ENCODE measurements at places on chromosomes 3 and 15. TPM values are rescaled to one million over a fixed set of nuclear protein-coding genes. Genes with fewer than 3 reads are reported as not detected.

ZNF660 gene
- total RNA-seq: not detected

ANKRD63 gene
- total RNA-seq: not detected

DNA sequence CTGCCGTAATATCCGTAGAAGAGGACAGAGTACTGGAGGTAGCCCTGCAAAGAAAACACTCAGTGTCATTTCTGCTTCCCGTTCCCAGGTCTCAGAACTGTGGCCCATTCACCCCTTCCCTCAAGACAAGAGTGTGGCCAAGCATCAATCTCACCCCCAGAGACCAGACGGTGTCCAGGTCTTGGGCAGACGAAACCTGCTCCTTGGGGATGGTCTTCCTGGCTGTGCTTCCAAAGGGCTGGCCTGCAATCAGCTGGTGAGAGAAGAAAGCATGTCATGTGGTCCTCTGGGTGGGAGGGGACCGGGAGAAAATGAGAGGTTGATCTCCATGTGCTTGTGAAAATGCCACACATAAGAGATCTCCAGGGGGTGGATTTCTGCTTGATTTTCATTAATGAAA lies 15.8 kb downstream of the TMC3 start:
- H3K36me3 ChIP-seq: no peaks in the 10 kb centered on the region
- H3K27me3 ChIP-seq: no peaks in the 10 kb centered on the region
- peaks cover 6% of the 10 kb centered on the region for H3K4me1 ChIP-seq
- H3K4me3 ChIP-seq: no peak overlapping the region
- no peak for DNase-seq

DNA sequence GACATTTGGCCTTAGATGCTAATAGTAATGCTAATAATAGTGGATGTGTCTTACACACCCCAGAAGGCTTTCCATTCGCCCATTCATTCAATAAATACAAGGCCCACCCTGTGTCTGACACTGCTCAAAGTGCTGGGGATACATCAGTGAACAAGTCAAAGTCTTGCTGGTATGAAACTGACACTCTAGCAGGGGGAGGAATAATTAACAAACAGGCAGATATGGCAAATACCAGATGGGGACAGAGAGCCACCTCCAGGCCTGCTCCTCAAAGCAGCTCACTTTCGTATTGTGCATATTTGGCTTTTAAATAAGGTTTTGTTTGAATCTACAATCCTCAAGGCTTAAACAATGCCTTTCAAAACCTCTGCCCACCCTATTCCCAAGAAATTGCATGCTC lies 28.3 kb upstream of the LYZL4 start:
- H3K27ac ChIP-seq: no peak overlapping the region
- no peaks in the 10 kb centered on the region for H3K36me3 ChIP-seq
- no peak overlapping the region for H3K4me3 ChIP-seq
- no peak for DNase-seq

GRCh38 chr15:57866149-57866736 lies 159.7 kb downstream of the POLR2M start:
- DNase-seq: peak; percentile 74
- H3K4me3 ChIP-seq: no peak overlapping the region
- H3K27ac ChIP-seq: no peak overlapping the region
- no peaks in the 10 kb centered on the region for H3K27me3 ChIP-seq
- no peaks in the 10 kb centered on the region for H3K36me3 ChIP-seq

DNA sequence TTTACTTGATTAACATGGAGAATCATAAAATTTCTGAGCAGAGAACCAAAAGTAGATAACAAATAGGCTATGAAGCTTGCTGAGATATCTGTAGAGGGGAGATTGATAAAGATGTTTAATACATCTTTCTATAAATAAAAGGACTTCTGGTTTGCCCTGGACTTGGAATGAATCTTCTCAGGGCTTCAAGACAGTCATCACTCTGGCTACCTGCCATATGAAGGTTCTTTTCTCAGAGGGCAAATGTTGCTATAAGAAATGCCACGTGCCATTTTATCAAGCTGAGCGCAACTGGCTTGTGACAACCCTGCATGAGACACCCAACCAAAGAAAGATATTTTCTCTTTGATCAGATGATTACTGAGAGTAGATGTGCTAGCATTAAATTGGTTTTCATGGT lies 192.5 kb downstream of the WNT5A start:
- no peak overlapping the region for H3K4me3 ChIP-seq
- peaks cover 4% of the 10 kb centered on the region for H3K4me1 ChIP-seq
- peak; percentile 9 for DNase-seq
- H3K27me3 ChIP-seq: no peaks in the 10 kb centered on the region
- no peaks in the 10 kb centered on the region for H3K36me3 ChIP-seq
- H3K27ac ChIP-seq: no peak overlapping the region
